HT1080 (cell line): ENCODE measurements at places on chromosomes 2 and 18. TPM values are rescaled to one million over a fixed set of nuclear protein-coding genes. Genes with fewer than 3 reads are reported as not detected.

DNA sequence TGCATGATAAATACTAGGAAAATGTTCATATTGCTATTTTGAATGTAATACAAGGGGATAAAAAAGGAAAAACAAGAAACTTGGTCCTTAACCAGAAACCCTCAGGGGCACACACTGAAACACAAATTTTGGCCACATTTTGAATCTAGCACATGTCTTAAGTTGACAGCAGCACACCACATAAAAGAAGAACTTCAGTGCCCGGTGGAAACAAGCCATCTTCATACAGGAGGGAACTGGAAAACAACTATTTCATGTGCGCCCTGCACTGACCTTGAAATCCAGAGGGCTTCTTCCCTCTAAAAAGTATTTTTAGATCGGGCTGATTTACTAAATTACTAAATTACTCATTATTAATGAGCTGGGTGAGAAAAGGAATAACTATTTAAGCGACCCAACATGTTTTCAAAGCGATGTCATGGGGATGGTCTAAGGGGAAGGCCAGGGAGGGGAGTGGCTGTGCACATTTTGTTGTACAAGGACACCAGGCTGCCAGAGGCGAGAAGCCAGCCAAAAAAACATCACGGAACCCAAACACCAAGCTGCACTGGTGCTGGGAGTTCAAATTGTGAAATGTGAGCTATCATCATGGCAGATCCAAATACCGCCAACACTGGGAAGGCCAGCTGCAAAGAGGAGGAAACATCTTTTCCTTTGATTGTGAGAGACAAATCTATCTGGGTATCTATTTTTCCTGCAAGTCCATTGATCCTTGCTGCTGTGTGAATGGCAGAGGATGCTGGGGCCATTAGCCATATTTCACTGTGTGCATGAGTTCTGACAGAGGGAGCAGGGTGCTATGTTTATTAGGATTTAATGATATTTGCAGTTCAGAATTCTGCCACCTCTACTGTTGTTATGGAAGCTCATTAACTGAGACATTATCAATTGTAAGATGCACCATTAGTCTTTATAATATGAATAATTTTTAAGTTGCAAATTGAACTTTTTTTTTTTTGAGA lies 150.7 kb upstream of the LMAN1 start:
- DNase-seq: no peak

DNA sequence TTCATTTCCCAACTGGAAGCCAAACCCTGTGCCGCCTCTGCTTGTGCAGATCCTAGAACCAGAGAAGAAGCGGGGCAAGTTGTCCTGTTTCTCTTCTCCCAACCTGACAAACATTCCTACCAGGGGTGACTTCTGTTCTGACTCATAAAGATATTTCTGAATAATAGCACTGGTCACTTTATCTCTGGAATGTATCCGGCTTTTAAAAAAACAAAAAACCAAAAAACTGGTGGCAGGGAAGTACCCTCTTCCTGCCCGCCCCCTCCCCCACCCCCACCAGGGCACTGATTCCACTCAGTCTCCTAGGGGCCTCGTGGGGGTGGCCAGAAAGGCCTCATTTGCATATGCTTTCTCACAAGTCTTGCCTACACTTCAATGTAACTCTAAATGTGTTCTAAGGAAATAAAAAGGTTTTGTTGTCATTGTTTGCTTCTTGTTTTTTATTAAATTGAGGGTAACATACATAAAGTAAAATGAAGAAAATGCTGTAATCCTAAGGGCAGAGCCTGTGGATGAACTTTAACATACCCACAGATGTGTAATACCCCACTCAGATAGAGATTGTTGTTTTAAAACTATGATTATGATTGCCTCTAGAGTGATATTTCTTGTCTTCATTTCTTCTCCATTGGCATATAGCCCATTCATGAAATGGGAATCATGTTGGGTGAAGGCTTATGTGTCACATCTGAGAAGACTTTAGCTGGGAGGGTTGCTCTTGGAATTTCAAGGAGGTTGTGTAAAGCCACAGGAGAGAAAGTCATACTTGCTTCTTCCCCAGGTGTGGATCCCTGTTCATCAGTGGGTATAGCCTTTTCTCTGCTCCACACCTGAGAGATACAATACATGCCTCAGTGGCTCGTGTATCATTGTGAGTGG lies 5.3 kb upstream of the FOSL2 start:
- DNase-seq: peak; percentile 76

- DNase-seq: no peak
Observed at GRCh38 chr18:73724958-73725357, 422.7 kb downstream of the FBXO15 start.

DNA sequence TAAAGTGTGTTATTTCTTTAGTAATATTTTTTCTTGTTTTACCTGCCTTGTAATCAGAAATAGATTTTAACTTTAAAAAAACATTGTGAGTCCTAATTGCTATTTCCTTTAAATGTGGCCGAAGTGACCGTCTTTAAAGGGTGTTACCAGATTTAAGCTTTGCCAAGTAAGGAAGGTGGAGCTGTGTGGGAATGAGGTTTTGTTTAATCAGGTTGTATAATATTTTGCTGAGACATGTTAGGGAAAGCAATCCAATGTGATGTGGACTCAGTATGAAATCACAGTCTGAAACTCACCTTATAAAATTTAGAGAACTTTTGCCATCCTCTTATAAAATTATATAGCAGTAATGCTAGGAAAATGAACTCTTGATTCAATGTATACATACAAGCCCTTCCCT lies 32.9 kb upstream of the ITPRID2 start:
- no peak for DNase-seq

DNA sequence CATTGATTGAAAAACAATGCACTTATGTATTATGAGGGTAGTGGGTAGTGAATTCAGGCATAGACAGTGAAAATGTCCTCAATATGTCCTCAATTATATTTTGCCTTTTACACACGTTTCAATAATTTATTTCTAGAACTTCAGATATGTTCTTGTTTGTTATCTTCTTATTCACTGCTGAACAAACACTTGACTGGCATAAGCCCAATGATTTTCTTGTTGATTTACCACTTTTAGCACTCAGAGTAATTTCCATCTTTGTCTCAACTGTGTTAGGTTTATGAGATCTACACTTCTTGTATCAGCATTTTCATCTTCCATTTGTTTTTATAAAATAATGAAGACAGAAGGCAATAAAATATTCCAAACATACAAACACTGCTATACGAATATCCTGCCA lies 61.8 kb upstream of the DCC start:
- DNase-seq: no peak

DNA sequence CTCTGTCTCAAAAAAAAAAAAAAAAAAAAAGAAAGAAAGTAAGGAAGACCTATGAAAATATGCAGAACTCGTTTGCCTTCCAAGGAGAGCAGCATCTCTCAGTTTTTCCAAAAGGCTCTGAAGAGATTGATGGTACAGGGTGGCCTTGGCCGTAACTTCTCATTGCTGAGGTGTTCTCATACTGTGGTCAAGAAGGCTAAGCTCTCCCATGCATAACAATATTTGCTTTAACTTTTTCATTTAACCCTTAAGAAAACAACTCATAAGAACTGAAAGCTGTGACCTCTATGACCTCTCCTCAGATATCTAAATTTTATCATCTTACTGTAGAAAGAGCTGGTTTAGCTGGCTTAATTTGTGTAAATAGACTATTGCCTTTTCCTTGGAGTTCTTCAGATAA lies 37.1 kb upstream of the GATA6 start:
- no peak for DNase-seq

DNA sequence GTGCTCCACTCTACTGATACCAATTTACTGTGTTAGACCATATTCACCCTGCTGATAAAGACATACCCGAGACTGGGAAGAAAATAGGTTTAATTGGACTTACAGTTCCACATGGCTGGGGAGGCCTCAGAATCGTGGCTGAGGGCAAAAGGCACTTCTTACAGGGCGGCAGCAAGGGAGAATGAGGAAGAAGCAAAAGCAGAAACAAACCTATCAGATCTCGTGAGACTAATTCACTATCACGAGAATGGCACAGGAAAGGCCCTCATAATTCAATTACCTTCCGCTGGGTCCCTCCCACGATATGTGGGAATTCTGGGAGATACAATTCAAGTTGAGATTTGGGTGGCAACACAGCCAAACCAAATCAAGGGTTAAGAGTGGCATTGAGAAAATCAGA lies 65.2 kb downstream of the LDLRAD4 start:
- DNase-seq: no peak

- no peak for DNase-seq
Observed at GRCh38 chr2:229733611-229734245, 19.4 kb upstream of the DNER start.

DNA sequence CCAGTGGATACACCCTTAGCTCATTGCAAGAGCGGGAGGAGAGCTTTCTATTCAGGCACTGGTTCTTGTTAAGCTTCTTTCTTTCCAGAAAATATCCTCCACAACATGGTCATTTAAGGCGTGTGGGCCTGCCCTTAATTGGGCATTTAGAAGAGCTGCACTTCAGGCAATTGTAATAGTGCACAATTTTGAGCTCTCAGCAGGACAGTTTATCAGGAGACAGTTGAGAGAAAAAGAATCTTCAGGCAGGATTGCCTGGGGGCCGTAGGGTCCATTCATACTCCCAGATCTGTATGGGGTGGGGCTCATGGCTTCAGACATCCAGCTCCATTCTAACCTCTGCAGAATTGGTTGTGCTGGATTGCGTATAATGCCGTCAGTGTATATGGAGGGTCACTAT lies 6.0 kb upstream of the EPC2 start:
- DNase-seq: no peak

- no peak for DNase-seq
Observed at GRCh38 chr2:97765933-97766332, 52.6 kb downstream of the ZAP70 start.

GRCh38 chr2:113124181-113124961 lies 3.0 kb upstream of the IL1RN start:
- peak; percentile 71 for DNase-seq

GRCh38 chr2:174003720-174004695 lies 38.8 kb upstream of the SP3 start:
- no peak for DNase-seq

DNA sequence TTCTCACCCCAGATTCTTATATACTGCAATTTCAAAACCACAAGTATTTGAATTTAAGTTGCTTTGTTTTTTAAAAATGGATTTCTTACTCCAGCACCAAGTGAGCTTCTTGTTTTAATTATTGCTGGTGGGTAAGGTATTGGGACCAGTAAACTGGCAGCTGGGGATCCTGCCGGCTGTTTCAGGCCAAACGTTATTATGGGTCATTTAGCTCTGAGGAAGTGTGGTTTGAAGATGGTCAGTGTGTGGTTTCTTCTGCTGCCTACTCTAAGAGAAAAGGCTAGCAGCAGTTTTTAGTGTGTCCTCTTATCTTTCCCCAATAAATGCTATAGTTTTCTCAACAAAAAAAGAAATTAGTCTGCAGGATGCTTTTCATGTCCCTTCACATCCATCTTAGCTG lies 30.6 kb downstream of the CFAP221 start:
- no peak for DNase-seq

DNA sequence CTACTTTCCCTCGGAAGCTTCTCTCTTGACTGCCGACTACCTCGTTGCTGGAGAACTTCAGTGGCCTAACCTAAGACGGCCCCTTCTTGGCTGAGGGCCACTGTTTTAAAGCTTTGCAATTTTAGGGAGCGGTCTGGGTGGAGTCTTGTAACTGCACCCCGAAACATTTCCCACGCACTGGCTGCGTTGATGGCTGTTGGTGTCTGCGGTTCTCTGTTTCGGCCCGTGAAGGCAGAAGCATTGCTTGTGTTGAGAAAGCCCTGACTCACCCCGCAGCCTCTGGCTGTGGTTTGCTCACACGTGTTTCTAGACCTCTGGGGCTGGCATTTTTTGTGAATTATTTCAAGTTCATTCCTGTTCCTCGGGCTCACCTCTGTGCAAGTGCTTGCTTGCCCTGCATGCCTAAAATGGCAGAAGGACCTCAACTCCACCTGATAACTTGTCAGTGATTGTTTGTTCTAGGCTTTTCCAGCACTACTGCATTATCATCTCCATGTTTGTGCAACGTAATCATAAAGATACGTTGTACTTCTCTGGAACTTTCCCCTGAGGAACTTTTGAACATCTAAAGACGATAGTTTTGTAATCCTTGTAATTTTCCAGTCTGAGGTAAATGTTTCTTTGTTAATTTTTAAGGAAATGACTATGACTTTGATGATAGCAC lies 94.2 kb upstream of the DLX2 start:
- DNase-seq: peak; percentile 76

DNA sequence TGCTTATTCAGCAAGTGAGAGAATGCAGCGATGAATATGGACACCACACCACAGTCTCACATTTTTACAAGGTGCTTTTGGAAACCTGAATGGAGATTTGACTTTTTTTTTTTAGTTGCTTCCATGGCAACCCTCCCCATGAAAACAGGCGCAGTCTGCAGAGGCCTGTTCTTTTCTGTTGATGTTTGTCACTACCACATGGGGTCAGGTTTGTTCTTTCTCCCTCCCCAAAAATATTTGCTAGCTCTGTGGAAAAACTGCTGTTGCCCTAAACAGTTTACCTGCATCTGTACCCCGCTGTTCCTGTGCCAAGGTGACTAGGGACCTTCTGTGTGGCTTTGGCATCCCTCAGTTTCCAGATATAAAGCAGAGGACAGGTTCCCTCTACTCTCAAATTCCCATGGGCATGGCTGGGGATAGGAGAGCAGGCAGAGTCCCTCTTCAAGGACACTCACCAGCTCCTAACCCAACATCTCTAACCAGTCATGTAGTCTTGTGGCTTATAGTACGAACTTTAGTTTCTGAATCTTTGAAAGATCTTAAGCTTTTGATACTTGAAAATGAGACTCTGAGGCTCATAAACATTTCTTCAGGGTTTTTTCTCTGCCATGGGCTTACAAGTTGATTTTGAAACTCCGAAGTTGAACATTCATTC lies 14.7 kb upstream of the MAPRE2 start:
- no peak for DNase-seq

Gene IGFBP5
- 0.10 and 0.11 TPM in 2 replicates for total RNA-seq

Gene B3GNT7
- 0.14 TPM in 1 of 2 replicates, not detected in the other for total RNA-seq
